ENCODE measurements at places on chromosomes 7 and 10. TPM values are rescaled to one million over a fixed set of nuclear protein-coding genes. Genes with fewer than 3 reads are reported as not detected.

- DNase-seq = no peak
Observed at GRCh38 chr10:116257785-116258184, 15.2 kb downstream of the GFRA1 start.

DNA sequence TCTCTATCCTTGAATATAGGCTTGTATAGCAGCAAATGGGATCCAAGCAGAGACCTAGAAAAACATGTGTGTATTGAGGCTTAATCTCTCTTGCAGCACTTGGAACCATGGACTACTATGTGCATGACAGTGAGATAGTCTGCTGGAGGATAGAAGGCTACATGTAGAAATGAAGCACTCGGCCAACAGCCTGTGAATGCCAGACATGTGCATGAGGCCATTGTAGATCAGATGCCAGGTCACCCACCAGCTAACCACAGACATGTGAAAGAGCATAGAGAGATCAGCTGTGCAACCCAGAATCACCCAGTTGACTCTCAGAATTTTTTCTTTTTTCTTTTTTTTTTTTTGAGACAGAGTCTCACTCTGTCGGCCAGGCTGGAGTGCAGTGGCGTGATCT, 90.9 kb downstream of the NT5C2 start:
- no peak for DNase-seq

GRCh38 chr10:35487336-35488034, 117.7 kb upstream of the GJD4 start:
- no peak for DNase-seq

DNA sequence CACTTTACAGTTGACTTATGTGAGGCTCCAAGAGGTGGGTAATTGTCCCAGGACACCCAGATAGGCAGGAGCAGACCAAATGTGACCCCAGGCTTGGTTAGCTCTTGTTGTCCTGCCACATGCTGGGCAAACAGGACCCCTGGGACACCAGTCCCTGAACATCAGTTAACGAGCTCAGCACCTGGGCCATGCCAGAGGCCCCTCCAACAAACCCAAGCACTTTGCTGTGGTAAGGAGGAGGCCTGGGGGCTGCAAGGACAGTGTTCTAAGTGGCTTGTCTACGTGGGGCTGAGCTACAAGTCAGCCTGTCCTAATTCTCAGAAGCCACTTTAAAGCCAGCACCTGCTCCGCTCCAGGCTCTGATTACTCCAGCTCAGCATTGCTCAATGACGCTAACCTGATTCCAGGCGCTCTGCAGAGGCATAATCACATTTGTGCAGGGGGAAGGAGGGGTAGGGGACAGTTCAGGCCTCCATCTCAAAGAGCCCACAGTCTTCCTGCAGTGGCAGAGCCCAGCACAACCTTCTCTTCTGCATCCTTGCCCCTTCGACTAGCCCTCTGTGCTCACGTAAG, 57.2 kb downstream of the DDC start:
- DNase-seq = no peak

DNA sequence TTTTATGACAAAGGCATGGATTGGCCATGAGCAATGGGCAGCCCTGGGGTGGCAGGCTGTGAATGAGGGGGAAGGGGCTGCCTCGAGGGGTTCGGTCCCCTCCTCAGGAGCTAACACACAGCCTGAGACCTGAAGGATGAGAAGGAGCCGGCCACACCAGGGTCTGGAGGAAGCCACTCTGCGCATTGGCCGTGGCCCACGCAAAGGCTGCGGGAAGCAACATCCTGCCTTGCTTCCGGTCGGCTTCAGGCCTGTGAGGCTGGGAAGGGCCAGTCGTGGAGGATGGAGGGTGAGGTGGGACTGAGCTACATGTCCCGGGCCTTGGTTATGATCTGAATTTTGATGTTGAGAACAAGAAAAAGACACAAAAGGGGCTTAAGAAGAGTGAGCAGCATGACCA, 49.4 kb downstream of the RGS10 start:
- no peak for DNase-seq

- DNase-seq = no peak
Observed at GRCh38 chr7:81870608-81871007, 100.8 kb upstream of the HGF start.

DNA sequence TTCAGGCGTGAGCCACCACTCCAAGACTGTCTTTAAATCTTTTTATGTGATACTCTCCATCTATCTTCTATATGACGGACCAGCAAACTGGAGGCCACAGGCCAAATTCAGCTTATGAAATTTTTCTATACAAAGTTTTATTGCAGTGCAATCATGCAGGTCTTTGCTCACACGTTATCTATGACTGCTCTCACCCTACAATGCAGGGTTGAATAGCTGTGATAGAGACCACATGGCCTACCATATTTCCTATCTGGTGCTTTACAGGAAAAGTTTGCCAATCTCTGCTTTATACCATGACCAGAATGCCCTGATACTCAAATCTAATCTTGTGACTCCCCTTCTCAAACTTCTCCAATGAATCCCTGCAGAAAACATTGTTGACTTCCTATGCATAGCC, 89.5 kb upstream of the ACBD5 start:
- DNase-seq = no peak

DNA sequence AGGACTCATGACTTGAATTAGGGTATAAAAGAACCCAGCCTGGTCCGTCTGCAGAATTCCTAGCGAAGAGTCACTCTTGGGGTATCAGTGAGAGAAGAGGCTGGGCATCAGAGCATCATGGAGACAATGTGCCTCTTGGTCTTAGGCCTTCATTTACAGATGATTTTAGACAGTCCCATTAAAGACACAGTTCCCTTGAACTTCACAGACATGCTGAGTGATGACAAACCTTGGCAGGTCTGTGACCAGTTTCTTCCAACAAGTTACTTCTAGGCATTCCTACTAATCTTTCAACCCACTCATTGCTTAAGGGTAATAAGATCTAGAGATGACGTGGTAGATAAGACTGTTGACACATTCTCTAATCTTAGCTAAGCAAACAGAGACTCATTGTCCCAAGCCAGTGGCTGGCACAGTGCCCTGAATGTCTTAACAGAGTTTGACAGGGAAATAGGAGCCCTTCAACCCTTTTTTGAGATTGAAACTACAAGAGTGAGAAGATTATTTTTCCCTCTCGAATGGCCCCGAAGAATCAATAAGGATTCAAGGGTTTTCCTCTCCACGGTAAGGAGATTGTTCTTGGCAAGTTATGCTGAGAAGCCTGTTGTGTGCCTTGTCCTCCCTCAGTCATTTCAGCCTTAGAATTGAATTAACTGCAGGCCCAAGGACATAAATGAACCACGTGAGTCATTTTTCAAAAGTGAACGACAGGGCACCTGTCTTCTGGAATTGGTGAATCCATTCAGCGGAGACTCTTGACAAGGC, 281.1 kb downstream of the CCDC3 start:
- peak; percentile 98 for DNase-seq

- no peak for DNase-seq
Observed at GRCh38 chr10:71347587-71348395, 28.7 kb downstream of the SLC29A3 start.

Gene WAC
- total RNA-seq = 66.9 TPM

Gene SLIT1
- not detected for total RNA-seq

Gene TBX20
- total RNA-seq = 0.96 TPM

Gene NKX1-2
- 0.22 TPM for total RNA-seq

All from A172 (cell line).